ENCODE measurements at places on chromosomes 7 and 10.

GRCh38 chr7:128906001-128906765, 4.3 kb downstream of the KCP start:
- DNase-seq: no peak

DNA sequence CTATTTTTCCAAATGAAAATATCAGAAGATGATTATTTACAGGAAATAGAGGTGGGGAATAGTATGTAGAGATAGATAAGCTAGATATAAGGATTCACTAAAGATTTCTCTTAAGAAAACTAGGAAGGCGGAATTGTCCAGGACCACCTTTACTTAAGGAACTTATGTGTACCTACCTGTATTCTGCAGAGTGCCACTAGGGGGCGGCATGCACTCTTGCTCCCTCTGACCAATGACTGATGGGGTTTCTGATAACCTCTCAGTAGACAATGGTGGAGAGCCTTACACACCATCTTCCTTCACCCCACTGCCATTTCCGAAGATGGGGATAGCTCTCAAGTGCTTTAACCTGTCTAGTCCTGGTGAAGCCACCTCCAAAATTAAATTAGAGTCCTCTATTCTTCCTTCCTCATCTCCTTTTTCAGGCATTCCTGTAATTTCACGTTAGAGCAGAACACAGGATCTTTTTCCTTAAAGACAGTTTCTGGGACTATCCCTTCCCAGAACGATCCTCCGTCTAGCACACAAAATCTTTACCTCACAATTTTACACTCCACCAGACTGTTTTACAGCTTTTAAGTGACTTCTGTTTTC, 453.1 kb downstream of the SORCS1 start:
- peak; percentile 47 for DNase-seq

GRCh38 chr10:70492786-70493659, 14.5 kb downstream of the PALD1 start:
- no peak for DNase-seq

GRCh38 chr7:73567846-73568685, 10.3 kb downstream of the TBL2 start:
- DNase-seq: no peak

DNA sequence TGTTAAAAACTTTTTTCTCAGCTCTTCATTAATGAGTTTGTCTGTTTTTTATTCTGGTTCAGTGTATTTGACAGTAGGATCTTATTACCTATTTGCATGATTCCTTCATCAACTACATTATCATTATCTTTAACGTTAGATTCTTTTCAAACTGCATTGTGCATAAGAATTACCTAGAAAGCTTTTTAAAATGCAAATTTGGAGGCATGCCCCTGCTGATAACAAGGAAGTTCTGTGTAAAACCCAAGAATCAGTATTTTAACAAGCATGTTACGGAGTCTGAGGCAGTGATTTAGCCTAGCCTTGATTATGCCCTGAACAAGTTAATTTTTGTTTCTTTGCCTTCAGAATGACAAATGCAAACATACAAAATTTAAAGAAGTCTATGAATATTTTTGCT, 14.2 kb downstream of the AHR start:
- no peak for DNase-seq

GRCh38 chr10:51302316-51302715, 228.0 kb downstream of the PRKG1 start:
- no peak for DNase-seq

GRCh38 chr7:55641811-55642210, 69.5 kb upstream of the VOPP1 start:
- DNase-seq: no peak

DNA sequence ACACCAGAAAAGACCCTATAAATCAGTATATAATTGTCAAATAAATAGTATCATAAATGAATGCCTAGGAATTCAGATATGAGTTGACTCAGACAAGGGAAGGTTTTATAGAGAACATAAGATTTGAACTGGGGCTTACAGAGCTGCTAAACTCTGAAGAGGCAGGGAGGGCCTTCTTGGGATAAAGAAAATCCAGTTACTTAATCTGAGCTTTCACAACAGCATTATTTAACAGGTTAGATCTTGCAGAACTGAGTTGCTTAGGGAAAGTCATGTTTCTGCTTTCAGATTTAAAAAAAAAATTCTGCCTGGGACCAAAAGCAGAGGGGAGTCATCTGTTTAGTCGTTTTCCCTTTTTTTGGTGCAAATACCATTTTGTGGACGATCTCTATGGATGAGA, 594.8 kb upstream of the FZD8 start:
- no peak for DNase-seq

- DNase-seq: no peak
Observed at GRCh38 chr10:48429309-48429708, 122.8 kb downstream of the MAPK8 start.

DNA sequence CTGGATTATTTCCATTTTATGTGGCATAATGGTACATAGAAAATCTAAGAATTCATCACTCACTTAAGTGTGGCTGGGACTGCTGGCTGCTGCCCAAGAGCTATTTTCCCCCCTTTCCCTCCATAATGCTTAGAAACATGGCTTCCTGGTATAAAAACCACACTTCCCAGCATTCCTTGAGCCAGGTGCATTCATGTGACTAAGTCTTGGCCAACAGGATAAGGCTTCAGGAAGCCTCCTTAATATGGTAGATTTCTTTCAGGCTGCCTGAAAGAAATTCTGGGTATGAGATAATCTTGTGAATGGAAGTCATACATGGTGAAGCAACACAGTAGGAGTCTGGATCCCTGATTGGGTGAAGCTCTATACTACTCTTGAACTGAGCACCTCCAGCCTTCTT, 178.0 kb downstream of the JAZF1 start:
- no peak for DNase-seq

DNA sequence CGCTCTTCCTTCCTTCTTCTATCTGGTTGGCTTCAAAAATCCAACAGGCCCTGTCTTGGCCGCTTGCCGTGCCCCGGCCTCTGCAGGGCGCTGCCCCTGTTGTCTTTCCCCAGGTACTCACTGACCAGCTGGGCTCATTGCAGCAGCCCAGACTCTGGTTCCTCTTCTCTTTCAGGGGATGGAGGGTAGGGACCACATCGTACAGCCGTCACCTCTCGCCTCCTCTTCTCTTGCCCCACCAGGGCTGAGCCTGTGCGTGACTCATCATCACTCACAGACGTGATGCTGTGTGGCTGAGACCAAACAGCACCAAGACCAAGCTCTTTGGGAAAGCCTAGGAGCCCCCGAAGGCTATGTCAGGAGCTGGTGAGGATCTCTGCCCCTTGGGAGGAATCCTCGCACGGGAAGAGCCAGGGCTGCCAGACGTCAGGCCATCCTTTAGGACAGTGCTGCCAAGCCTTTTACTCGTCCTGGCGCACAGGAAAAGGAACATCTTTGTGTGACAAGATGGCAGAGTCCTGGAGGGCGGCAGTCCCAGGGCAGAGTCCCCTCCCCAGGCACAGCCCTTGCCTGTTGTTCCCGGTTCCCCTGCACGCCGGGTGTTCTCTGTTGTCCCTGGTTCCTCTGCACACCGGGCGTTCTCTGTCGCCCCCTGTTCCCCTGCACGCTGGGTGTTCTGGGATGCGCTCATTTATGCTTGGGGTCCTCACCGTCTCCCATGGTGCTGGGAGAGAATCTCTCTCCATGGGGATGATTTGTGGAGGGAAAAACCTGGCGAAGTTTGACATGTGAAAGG, 188.5 kb upstream of the SHH start:
- DNase-seq: no peak

DNA sequence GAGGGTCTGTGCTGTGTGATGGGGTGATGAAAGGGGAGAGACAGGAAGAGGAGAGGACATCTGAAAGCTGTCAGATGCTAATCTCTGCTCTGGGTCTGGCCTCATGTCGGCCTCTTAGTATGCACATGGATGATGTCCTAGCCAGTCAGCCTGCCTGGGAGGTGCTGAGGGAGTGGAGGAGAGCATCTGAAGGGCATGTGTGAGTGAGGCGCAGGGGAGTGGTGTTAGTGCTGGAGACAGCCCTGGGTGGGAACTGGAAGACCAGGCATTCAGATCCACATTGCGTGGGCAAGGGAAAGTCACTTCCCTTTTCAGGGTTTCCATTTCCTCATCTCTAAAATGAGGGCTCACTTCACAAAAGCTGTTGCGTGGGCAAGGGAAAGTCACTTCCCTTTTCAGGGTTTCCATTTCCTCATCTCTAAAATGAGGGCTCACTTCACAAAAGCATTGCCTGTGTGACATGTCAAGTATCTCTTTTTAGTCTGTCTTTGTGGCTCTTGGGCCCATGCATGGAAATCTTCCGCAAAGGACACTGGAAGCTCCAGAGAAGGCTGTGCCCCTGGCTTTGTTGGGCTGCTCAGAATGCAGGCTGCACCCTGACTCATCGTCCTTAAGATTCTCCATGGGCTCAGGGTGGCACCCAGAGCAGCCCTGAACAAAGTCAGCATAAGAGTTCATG, 10.0 kb downstream of the SFTPD start:
- no peak for DNase-seq

DNA sequence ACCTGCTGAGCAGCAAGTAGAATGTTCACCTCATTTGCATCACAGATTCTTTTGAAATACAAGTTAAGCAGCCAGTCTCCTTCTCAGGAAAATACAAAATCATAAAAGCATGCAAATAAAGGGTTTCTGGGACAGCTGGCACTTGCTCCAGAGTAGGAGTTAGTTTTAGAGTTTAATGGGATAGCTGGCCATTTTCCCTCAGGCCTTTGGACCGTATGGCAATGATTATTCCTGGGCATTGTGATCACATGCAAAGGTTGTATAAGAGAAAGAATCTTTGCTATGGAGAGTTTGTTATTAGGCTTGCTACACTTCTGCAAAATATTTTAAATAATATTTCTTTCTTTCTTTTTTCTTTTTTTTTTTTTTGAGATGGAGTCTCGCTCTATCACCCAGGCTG, 240.8 kb downstream of the CDK14 start:
- DNase-seq: no peak

DNA sequence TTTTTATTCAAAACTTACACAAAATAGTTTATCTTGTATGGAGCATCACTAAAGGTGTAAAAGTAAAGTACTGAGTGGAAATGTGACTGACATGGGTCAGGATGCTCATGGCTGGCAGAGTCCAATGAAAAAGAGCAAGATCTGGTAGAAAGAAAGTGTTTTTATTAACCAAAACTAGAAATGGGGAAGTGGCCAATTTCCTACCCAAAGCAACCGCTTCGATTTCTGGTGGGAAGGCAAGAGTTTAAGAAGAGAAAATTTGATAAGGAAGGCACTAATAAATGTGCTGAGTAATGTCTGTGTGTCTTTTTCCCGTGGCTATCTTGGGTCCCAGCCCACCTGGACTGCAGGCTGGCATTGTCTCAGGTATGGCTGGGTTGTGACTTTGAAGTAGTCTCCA, 277.7 kb downstream of the ANKRD7 start:
- no peak for DNase-seq

- DNase-seq: no peak
Observed at GRCh38 chr10:122754491-122755235, 55.0 kb upstream of the C10orf120 start.
